ENCODE measurements at places on chromosomes 12 and 14.

DNA sequence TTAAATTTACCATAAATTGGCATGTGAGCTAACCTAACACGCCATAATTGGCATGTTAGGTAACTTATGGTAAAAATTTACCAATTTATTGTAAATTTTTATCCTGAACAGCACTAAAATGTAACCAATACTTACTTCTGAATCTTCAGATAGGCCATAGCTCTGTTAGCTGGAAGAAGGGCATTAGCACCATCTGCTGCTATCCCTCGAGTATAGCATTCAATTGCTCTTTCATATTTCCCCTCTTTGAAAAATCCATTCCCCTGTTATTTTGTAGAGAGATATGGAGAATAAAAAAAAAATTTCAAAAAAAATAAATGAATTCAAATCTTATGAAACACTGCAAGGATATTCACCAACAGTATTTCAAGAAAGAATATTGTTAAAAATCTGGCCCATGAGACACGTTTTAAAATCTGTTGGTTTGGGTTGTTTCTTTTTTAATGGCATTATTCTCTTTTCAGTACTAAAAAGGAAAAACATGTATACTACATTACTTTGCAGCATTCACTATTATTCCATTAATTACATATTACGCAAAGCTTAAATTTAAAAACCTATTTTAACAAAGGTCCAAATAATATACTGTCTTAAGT, 19.1 kb downstream of the RPAP3 start:
- DNase-seq = peak; percentile 25

DNA sequence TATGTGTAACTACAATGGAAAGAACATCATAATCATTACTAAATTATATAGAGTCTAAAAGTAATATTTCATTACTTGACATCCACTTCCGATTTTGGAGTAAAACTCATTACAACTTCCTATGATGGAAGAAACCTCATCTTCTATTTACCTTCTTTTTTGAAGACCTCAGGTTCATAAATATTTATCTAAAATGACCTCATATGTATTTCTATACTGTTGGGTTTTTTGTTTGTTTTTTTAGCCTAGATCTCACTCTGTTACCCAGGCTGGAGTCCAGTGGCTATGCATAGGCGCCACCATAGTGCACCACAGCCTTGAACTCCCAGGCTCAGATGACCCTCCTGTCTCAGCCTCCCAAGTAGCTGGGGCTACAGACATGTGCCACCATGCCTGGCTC, 39.9 kb upstream of the BMAL2 start:
- no peak for DNase-seq

DNA sequence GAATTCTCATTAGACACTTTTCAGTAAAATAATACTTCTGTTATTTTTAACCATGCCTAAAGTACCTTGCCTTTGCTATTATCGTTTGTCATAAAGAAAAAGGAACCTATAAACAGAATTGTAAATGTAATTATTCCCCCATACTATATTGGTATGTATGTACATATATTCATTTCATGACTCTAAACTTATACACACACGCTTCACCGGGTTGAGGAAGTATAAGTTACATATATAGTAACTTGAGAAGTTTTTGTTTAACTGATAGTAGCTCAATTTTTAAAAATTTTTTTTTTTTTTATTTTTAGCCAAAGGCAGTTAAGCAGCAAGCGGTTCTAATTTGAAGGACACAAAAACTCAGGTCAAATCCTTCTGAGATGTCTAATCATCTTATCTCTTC, 107.6 kb downstream of the PLEKHG7 start:
- no peak for DNase-seq

DNA sequence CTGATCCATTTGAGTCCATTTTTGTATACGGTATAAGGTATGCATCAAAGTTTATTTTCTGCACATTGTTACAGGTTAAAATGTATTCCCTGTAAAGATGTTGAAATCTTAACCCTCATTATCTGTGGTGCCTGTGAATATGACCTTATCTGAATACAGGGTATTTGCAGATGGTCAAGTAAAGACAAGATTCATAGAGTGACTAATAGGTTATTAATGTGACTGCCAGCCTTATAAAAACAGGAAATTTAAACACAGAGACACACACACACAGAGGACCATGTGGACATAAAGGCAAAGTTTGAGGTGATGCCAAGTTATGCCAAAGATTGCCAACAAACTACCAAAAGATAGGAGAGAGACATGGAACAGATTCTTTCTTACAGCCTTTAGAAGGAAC, 347.2 kb upstream of the DCN start:
- no peak for DNase-seq

- no peak for DNase-seq
Observed at GRCh38 chr12:117377758-117378157, 16.3 kb upstream of the NOS1 start.

- DNase-seq = no peak
Observed at GRCh38 chr12:41795910-41796309, 348.8 kb downstream of the GXYLT1 start.

DNA sequence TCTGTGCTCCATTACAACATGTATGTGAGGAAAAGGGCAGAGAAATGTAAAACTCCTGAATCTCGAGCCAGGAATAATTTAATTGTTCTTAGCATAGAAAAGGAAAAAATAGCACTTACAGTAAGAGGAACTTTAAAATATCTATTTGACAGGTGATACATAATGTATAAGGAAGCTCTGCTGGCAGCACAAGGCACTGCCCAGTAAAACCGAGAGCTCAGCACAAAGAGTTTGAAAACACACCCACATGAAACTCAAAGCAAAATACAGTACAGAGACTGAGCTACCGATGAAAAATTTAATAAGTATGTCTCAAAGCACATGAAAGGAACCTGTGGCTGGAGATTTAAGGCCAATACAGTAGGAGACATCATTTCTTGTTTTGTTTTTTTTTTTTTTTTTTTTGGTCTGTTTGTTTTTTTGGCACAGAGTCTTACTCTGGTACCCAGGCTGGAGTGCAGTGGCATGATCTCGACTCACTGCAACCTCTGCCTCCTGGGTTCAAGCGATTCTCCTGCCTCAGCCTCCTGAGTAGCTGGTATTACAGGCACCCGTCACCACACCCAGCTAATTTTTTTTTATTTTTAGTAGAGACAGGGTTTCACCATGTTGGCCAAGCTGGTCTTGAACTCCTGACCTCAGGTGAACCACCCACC, 19.2 kb downstream of the CLIP1 start:
- DNase-seq = no peak

GRCh38 chr14:68526512-68527091, 266.3 kb downstream of the ZFP36L1 start:
- no peak for DNase-seq

DNA sequence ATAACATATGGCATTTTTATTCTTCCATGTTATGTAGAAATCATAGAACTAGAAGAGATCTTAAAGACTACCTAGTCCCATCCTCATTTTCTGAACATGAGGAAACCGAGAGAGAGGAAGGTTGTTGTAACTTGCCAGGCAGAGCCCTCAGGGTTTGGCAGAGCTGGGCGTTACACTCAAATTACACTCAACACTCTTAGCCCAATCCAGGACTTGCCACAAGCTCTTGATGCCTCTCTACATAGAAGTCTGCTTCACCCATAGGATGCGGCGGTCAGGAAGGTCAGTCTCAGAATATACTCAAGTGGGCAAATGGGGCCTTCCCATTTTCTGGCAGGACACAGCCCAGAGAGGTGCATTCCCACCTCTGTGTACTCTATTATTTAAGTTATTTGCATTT, 208.1 kb downstream of the ZFP36L1 start:
- no peak for DNase-seq

Data from HFF-Myc (cell line).